ENCODE measurements at places on chromosomes 12 and 14. TPM values are rescaled to one million over a fixed set of nuclear protein-coding genes. Genes with fewer than 3 reads are reported as not detected.
A peak's percentile ranks its signal among the peaks of the same experiment; 100 is the strongest.

DNA sequence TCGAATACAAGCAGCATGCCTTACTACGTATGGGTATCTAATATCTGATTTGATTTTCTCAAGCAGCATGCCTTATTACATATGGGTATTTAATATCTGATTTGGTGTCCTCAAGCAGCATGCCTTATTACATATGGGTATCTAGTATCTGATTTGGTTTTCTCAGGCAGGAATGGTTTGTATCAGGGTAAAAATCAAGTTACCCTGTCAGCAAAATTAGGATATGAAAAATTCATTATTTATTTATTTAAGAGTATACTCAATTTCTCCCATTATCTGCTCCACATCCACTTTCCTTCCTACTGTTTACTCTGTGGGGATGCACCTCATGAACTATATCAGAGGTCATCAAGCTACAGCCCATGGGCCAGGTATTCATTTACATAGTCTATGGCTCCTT is 21.9 kb downstream of the ZNF891 start:
- no peak for ATAC-seq

DNA sequence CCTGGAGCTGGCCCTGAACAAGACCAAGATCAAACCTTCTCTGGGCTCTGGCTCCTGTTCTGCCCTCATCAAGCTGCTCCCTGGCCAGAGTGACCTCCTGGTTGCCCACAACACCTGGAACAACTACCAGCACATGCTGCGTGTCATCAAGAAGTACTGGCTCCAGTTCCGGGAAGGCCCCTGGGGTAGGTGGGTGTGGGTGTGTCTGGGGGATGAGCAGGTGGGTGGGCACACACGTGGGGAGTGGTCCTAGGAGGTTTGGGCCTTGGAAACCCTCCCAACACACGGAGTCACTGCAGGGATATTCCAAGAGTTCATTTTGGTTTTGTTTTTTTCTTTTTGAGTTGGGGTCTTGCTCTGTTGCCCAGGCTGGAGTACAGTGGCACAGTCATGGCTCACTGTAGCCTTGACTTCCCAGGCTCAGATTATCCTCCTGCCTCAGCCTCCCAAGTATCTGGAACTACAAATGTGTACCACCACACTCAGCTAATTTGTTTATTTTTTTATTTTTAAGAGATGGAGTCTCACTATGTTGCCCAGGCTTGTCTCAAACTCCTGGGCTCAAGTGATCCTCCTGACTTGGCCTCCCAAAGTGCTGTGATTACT is 16.5 kb downstream of the PLBD2 start:
- no peak for ATAC-seq

Gene NPC2
- 77.5 TPM for total RNA-seq

Gene MYO1A
- not detected for total RNA-seq

- ATAC-seq = no peak
Observed at GRCh38 chr12:32455607-32456071, 56.3 kb downstream of the FGD4 start.

GRCh38 chr12:123120452-123121166 is 30.3 kb downstream of the PITPNM2 start:
- ATAC-seq = no peak

DNA sequence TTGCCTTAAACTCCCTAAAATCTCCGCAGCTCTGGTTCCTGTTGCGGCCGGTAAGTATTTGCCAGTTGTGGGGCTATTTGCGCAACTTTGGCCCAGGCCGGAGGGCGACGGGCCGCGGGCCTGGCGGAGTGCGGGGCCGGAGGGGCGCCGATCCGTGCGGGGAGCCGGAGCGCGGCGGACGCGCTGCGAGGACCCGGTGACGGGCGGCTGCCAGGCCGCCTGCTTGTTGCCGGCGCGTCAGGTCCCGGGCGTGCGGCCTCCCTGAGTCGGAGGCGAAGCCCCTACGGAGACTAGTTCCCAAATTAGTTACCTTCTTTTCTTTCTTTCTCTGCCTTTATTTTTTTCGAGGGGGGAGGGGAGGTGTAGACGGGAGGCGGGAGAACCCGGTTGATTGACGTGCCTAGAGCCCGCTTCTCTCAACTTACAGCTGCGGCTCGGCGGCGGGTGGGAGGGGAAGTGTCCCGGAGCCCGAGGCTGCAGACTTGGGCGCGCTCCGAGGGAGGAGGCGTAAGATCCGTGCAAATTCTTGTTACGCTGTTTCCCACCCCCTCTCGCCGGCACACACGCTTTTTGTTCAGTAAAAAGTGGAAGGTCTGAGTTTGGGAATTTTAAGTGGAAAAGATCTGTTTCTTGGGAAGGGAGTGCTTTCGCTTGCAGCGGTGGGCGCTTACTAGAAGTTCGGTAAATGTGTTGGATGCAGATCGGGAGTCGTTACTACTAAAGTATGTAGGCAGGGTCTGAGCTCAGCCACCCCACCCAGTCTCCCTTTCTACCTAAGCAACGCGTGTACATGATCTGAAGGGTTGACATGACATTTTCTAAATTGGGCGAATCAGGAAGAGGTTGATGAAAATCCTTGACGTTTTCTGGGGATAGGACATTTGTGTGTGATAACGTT is 576 bp downstream of the ZBTB1 start:
- ATAC-seq = peak; percentile 18

- ATAC-seq = no peak
Observed at GRCh38 chr12:93020631-93021597, 91.8 kb upstream of the EEA1 start.

Gene HSPB8
- 5.8 TPM for total RNA-seq

- no peak for ATAC-seq
Observed at GRCh38 chr14:101506926-101507835, 54.1 kb upstream of the DIO3 start.

Gene ZDHHC22
- total RNA-seq = 15.6 TPM

DNA sequence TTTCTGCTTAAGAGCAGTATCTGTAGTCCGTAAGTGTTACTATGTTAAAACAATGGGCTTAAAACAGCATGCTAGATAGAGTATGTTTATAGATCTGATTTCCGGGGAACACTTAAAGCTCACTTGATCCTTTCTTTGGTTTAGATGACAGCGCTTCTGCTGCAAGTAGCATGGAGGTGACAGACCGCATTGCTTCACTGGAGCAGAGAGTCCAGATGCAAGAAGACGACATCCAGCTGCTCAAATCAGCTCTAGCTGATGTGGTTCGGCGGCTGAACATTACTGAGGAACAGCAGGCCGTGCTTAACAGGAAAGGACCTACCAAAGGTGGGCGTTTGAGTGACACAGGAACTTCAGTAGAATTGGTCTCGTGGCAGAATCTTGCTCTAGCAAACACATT is 57.5 kb downstream of the EML1 start:
- ATAC-seq = no peak

DNA sequence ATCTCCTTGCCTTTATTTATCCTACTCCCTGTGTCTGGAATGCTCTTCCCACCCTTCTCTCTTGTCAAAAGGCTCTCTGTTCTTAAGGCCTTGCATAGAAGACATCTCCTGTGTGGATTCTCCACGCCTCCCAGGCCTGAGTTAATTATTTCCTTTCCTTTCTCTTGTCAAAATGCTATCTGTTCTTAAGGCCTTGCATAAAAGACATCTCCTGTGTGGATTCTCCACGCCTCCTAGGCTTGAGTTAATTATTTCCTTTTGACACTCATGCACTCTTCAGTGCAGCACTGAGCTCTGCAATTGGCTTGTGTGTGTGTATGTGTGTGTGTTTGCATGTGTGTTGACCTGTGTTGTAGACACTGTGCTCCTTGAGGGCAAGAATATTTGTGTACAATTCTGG is 52.1 kb upstream of the DCD start:
- no peak for ATAC-seq

DNA sequence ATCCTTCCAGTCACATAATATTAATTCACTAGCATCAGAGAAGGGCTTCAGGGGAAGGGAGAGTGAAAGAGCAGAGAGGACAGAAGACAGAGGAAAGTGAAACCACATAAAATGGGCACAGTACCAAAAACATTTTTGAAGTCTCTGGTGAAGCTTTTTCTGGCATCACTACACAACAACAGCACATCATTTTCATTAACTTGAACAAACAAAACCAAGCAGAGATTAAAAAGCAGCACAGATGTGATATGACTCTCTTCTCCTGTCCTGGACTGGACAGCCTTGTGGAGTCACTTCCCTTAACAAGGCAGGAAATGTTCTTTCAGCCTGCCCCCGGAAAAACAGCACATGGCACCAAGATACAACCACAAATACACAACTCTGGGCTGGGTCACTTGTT is 112.0 kb downstream of the TSPAN8 start:
- ATAC-seq = no peak

GRCh38 chr14:57753821-57754220 is 112.1 kb downstream of the SLC35F4 start:
- no peak for ATAC-seq

Gene PSMB5
- total RNA-seq = 111 TPM

Gene CLEC4A
- total RNA-seq = 1.3 TPM

- no peak for ATAC-seq
Observed at GRCh38 chr12:106080791-106081170, 58.0 kb downstream of the NUAK1 start.

- no peak for ATAC-seq
Observed at GRCh38 chr14:50410921-50411320, 14.2 kb upstream of the CDKL1 start.

- no peak for ATAC-seq
Observed at GRCh38 chr12:87270919-87271318, 758.3 kb downstream of the C12orf50 start.

- ATAC-seq = no peak
Observed at GRCh38 chr14:30994681-30995620, 30.5 kb upstream of the AP4S1 start.

- ATAC-seq = no peak
Observed at GRCh38 chr14:96895658-96896271, 98.6 kb downstream of the VRK1 start.
